ENCODE measurements at places on chromosomes 7 and 10.

DNA sequence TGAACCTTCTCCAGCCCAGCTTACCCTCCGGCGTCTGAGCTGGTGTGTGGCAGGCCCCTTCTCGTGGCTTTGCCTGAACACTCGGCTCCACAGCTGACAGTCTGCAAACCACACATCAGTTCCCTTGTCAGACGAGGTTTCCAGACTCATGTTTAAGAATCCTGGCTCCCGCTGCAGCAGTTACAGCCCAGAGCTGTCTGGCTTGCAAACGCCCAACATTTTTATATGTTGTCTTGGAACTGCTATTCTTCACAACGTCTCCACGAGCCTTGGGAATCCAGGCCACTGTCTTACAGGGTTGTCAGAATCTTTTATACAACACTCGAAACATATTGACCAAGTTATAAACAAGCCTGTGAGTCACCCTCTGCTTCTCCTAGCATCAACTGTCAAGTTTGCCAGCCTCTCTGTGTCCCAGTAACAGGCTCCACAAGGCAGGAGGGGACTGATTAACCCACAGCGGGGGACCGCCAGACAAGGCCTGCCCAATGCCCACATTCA, 68.1 kb downstream of the TNS3 start:
- DNase-seq: no peak

- DNase-seq: no peak
Measured at GRCh38 chr7:106501605-106502580, 159.1 kb downstream of the CCDC71L start.

- no peak for DNase-seq
Measured at GRCh38 chr10:92014620-92015019, 91.0 kb downstream of the BTAF1 start.

- DNase-seq: no peak
Measured at GRCh38 chr10:59206204-59206720, 29.8 kb downstream of the PHYHIPL start.

- no peak for DNase-seq
Measured at GRCh38 chr10:90813594-90814365, 44.1 kb downstream of the HTR7 start.

- DNase-seq: no peak
Measured at GRCh38 chr10:43127442-43127841, 10.8 kb upstream of the CSGALNACT2 start.

DNA sequence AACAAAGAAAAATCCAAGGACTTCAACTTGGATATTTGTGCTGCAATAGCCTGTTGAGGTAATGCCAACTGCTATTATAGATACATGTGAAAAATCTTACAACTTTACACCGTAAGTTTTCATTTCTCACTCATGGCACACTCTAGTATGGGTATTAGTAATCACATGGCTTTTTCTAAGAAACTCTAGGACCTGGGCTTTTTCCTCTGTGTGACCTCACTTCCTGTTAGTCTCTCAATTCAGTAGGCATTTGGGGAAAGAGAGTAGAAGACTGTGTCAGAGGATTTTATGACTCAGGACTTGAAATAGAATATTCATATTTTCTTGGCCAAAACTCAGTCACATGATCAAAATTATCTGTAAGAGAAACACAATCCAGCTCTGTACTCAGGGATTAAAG, 1049.9 kb downstream of the REEP3 start:
- DNase-seq: no peak

GRCh38 chr10:20625868-20626267, 271.2 kb downstream of the NEBL start:
- no peak for DNase-seq

DNA sequence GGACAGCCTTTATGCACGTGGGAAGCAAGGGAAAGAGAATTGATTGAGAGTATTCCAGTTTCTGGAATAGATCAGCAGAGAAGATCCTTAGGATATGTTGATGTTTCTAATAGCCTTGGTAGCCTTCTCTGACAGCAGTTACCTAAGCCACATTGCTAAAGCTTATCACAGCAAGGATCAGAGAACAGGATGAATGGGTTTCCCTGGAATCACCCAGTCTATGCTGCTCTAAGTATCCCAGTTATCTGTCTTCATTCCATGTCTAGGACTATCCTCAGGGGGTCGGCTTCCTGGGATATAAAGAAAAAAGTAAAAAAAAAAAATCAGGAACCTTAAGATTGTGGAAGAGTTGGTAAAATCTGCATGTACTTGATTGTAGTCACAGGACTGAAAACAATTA, 352.0 kb upstream of the AKR1E2 start:
- no peak for DNase-seq

DNA sequence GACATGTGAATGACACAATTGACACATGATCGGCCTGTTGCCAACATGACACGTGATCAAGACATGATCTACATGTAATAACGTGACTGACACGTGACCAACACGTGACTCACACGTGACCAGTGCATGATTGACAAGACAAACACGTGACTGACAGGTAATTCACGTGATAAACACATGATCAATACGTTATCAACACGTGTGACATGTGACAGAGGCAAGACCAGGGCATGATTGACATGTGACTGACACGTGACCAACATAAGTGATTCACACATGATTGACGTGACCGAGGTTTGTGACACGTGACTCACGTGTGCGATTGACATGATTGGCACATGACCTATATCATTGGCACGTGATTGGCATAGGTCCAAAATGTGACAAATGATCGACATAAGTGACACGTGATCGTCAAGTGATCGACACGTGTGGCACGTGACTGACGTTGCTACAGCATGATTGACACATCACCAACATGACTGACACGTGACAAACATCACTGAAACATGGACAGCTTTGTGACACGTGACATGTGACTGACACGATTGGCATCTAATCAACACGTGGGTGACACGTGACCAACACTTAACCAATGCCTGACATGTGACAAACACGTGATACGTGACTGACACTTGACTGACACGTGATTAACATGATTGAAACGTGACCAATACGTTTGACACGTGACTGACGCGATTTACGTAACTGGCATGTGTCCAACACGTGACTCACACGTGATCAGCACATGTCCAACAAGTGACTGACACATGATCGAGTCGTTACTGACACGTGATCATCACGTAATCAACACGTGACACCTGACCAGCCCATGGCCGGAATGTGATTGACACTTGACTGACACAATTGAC, 23.0 kb downstream of the CRPPA start:
- DNase-seq: no peak

- DNase-seq: peak; percentile 54
Measured at GRCh38 chr10:79292891-79293746, 54.1 kb upstream of the PPIF start.

- no peak for DNase-seq
Measured at GRCh38 chr10:77696584-77696983, 59.0 kb upstream of the KCNMA1 start.

DNA sequence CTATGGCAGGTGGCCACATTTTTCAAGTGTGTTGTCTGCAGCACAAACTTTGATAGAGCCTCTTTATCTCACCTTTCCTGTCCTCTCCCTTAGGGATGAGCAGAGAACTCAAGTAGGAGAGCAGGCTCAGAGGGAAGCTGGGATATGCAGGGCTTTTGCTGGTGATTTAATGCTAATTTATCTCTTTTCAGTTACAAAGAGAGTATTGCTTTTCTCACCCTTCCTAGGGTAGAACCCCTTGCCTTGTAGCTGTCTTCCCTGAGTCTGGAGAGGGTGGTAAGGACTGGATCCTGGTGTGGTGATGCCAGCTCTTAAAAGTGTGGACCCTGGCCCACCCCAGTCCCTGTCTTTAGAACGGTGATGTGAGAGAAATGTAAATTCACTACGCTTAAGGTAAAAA, 1061.4 kb downstream of the TYW1 start:
- DNase-seq: no peak

- DNase-seq: no peak
Measured at GRCh38 chr7:26500749-26501352, 209.2 kb downstream of the SNX10 start.

- no peak for DNase-seq
Measured at GRCh38 chr7:596819-597182, 77.2 kb upstream of the PDGFA start.

GRCh38 chr7:78779788-78780187, 673.7 kb downstream of the MAGI2 start:
- DNase-seq: no peak
